ENCODE measurements at places on chromosomes 3 and 15.

DNA sequence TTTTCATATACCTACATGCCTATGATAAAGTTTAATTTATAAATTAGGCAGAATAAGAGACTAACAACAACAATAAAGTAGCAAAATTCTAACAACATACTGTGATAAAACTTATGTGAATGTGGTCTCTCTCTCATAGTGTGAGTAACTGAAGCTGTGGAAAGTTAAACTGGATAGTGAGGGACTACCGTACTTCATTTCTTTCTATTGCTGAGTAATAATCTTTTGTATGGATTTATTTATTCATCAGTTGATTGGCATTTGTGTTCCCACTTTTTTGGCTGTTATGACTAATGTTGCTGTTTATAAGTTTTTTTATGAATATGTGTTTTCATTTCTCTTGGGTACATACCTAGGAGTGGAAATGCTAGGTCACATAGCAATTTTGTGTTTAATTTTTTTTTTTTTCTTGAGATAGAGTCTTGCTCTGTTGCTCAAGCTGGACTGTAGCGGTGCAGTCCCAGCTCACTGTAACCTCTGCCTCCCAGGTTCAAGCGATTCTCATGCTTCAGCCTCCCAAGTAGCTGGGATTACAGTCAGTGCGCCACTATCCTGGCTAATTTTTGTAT lies 41.0 kb downstream of the RNF111 start:
- no peak for DNase-seq

DNA sequence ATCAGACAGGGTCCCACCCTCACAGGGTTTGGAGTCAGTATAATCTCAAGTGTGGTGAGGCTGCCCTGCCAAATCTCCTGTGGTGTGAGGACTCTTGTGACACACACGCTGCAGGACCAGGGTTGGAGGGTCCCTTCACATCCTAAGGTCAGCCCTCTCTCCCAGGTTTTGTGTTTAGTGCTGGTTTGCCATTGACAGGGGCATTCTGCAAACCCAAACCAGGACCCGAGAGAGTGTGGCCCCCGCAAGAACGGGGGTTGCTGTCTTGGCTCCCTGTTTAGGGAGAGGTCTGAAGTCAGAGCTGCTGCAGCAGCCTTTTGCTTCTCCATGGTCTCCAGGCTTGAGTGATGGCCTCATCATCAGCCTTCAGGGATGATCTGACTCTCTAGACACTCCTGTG lies 14.7 kb downstream of the FAM107A start:
- DNase-seq: no peak

GRCh38 chr15:54789376-54789775 lies 407.4 kb downstream of the RSL24D1 start:
- DNase-seq: no peak

DNA sequence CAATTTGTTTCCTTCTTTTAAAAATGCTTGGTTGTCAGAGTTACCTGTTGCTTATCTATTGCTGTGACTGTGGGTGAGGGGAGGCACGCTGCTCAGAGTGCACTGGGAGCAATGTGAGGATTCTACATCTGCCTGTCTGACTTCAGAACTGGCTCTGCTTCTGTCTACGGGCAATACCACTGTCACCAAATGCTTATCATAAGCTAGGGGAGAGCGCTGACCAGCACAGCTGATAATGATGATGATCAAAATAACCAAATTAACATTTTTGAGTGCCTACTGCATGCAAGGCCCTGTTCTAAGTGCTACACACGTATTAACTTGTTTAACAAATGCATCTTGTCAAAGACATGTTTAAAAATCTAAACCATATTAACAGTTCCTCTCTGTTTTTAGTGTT lies 79.2 kb upstream of the TPRG1 start:
- DNase-seq: no peak

GRCh38 chr15:20659265-20659664 lies 117.7 kb upstream of the GOLGA6L6 start:
- no peak for DNase-seq

DNA sequence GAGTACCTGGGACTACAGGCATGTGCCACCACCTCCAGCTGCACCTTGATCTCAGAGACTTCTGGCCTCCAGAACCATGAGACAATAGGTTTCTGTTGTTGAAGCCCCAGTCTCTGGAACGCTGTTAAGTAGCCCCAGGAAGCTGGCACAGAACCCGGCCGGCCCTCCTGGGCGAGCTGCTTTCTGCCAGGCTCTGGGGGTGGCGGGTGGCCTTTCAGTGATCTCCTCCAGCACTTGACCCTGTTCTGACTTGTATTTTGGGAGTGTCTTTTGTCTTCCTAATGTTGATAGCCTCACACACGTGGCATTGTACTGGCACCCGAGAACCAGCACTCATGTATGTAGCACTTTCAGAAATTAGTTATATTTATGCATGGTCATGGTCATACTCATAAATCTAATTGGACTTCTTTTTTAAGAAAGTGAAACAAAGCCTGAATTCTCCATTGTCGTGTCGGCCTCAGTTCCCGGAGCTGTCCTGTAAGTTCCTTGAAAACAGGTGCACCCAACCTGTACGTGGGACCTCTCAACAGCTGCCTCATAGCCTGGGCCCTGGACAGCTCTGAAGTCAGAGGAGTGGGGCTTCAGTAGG lies 74.0 kb downstream of the TFRC start:
- no peak for DNase-seq

DNA sequence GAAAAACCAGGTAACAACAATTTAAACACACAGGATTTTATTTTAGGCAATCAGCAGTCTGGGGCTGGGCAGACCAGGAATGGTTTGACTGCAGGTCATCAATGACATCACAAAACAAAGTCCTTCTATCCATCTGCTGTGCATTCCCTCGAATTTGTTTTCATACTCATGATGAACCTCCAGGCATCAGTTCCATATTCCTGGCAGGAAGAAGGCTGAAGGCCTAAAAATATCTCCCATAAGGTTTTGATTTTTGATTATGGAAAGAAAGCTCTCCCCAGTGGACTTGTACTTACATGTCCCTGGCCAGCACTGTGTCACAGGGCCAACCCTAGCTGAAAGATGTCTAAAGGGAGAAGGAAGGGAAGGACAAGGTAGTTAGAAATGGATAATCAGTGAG lies 107.4 kb downstream of the PEAK1 start:
- no peak for DNase-seq

DNA sequence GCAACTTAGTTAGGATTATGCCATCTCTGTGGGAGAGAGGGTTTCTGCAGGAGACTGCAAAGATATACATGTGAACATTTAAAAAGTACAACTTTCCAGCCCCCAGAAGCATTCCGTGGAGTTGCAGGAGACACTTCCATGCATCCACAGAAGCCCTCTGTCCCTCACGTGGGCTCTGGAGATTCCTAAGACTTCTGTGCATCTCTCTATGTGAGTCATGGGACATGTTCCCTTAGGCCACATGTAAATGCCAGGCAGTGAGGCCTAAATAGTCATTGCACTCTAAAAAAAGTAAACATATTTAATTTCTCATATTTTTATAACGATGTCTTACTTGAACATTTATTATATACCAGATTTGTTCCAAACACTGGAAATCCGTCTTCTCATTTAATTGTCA lies 126.5 kb upstream of the ROPN1 start:
- no peak for DNase-seq

DNA sequence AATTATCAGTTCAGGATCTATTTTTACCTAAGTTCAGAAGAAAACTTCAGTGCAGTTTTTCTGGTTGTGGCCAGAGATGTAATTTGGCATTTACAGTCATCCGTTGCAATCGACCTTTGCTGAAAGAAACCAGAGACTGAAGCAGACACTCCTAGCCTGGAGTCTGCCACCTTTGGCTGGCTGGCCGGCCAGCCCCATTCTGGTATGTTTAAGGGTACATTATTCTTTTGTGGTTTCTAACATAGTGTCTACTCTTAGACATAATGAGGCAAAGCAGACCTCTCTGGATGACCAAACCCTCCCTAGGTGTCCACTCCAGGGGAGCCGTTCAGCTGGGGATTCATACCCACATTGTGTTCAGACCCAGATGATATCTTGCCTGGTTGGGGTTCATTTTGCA lies 275.9 kb upstream of the TPM1 start:
- no peak for DNase-seq

DNA sequence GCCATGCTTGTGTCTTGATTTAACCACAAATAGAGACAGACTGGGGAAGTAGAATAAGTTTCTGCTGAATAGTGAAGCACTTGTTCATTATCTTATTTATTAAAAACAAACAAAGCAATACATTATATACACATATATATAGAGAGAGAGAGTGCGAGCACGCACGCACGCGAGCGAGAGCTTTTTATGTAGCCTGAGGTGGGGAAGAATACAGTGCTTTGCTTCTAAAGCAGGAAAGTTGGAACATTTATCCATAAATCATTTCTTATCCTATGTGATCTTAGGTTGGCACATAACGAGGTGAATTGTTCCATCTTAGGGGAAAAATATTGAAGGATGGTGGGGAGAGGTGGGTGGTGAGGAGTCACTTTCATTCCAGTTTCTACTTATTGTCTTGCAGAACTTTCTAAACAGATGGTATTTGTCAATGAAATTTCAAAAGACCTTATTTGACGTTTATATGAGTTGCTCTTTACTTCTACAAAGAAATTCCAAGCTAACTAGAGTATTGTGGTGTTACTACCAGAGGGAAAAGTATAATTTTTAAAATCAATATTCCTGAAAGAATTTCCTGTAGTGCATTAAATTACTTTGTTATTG lies 110.0 kb downstream of the ATG7 start:
- no peak for DNase-seq

GRCh38 chr15:101495334-101496197 lies 6.1 kb upstream of the PCSK6 start:
- DNase-seq: no peak

DNA sequence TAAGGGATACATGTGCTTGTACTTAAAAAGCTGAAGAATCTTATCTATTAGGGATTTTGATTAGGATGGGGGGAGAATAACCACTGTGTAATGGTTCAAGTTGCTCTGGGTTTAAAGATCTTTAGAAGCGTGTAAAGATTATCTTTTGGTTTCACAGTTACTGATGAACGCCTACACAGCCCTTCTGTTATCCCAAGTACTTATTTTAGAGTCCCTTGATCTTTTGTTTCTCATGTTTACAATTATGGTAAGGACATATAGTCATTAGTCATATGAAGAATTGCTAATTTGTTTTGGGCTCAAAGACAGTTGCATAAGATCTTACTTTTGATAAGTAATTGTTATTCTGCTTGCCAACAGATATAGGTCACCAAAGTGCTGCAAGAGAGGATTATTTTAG lies 160.1 kb downstream of the PLCL2 start:
- DNase-seq: no peak

GRCh38 chr15:44883199-44883877 lies 73.1 kb upstream of the TERB2 start:
- no peak for DNase-seq

GRCh38 chr3:126466886-126467610 lies 8.6 kb downstream of the ZXDC start:
- DNase-seq: no peak

All from activated effector memory CD4-positive, alpha-beta T cell treated with Interleukin-2 at 50 U/mL for 16 hours (primary cell).